ENCODE measurements at places on chromosomes 13 and 19.

DNA sequence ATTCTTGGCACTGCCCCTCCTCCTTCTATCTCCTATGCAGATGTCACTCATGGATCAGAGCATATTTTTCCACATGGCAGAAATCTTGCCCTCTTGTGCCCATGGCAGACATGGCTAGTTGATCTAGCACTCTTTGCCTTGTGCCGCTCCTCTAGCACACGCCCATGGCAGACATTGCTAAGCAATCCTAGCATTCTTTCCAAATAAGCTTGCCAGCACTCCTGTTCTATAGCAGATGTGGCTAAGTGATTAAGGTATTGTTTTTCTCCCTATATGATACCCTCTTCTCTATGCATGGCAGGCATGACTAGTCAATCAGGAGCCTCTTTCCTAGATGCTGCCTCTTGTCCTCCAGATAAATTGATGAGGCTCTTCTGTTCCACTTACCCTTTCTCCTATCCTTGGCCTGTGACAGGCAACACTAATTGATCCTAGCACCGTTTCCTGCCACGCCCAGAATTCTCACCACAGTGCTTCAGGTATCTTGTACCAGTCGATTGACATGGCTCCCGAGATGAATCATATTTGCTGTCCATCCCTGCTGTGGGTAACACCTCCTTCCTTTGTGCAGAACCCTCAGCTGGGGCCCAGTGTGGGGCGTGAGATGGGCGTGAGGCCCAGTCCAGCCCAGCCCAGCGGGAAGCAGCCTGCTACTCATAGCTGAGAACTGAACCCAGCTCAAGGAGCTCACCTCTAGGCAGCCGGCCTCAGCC lies 26.9 kb downstream of the TMED1 start:
- no peak for DNase-seq

DNA sequence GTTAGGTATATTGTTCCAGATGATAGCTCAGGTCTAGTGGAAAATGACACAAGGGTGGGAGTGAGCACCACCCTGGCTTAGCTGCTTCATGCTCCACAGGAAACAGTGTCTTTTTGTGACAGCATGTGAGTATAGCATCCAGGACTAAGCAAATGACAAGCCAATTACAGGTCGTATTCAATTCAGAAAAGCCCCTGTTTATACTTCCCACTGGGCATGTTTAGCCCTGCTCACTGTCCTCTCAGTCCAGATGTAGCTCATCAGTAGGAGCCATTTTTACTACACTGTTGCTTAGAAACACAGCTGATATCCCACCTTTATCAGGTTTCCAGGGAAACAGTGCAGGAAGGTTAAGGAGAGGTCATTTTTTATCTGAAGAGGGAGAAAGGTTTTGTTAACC lies 8.0 kb downstream of the ABHD13 start:
- DNase-seq: no peak

DNA sequence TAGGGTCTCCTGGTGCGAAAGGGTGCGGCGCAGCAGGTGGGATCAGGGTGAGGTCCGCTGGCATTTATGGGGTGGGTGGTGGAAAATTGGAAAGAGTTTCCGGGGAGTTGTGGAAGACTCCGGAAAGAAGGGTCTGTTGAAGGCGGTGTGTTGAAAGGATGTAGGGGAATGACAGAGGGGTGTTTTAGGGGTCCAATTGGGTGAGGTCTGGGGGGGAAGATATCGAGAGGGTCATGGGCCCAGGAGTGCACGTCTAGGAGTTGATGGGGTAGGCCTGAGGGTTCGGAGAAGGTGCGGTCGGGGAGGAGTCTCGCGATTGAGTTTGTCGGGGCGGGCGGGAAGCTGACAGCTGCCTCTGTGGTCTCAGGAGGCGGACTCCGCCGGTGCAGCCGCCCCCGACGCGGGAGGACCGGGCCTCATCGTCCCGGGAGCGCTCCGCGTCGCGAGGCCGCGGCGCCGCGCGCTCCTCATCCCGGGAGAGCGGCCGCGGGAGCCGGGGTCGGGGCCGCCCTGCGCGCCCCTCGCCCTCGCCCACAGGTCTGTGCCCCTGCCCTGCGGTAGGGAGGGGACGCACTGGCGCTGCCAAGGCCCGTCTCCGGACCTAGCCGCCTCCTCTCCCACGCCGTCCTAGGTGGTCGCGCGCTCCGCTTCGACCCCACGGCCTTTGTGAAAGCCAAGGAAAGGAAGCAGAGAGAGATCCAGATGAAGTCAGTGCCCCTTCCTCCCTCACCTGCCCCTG lies 7.0 kb downstream of the PGLYRP1 start:
- peak; percentile 12 for DNase-seq

DNA sequence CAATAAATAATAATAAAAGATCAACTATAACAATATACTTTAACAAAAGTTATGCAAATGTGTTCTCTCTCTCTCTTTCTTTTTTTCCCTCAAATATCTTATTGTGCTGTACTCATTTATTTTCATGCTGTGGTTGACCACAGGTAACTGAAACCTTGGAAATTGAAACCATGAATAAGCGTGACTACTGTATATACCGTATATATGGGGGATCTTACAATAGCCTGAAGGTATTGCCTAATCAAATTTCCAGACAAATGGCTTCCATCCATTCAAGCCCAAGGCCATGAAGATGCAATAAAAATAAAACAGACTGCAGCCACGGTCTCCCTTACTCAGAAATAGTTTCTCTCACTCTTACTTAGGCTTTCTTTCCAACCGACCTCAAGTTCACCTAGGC lies 98.3 kb downstream of the SLITRK6 start:
- no peak for DNase-seq

DNA sequence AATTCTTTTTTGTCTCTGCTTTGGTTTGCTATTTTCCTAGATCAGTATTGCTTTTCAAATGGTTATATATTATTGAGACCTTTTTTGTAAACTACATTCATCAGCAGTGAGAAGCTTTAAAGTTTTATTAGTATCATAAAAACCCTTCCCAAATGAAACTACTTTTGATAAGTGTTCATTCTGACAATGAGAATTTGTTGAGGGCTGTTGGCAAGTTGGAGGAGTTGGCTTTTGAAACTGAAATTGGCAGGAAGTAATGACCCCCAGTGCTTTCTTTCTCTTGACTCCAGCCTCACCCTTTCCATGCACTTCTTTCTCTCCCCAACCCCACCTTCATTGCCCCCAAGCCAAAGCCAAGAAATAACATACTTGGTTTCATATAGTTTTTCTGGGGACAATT lies 113.8 kb downstream of the ZIC5 start:
- no peak for DNase-seq

DNA sequence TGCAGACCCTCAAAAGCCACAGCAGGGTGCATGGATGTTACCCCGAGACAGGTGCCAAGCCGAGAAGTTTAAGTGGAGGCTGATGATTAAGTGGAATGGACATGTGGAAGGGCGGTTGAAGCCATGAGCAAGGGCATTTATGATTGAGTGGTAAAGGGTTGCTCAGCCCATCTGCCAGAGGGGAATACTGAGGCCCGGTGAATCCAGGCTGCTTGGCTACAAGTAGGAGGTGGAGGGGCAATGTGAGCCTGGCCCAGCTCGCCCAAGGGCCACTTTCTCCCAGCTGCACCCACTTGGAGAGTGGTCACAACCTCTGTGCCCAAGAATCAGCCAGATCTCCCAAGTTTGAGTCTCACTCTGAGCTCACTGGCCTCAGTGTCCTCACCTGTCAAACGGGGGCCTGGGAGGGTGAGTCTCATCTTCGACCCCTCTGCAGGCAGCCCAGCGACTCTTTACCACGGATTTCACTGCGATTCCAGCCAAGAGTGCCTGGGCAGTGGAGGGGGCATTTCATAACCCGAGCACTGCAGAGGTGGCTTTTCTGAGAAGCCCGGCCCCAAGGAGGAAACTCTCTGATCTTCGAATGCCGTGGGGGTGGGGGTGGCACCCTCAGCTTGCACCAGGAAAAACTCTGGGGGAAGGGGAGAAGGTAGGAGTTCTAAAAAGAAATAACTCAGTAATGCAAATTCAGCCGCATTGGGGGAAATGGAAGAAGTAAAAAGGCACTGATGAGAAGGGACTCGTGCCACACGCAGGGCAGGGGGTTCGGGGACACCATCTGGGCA lies 62.9 kb upstream of the KLF2 start:
- DNase-seq: no peak

DNA sequence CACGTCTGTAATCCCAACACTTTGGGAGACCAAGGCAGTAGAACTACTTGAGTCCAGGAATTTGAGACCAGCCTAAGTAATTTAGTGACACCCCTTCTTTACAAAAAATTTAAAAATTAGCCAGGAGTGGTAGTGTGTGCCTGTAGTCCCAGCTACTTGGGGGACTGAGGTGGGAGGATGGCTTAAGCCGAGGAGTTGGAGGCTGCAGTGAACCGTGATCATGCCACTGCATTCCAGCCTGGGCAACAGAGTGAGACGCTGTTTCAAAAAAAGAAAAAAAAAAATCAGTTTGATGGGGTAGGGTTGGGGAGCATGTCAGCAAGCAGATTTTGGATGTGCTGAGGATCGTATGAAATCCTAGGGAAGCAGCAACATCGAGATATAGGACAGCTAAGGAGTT lies 4.2 kb downstream of the CEACAM19 start:
- DNase-seq: no peak

DNA sequence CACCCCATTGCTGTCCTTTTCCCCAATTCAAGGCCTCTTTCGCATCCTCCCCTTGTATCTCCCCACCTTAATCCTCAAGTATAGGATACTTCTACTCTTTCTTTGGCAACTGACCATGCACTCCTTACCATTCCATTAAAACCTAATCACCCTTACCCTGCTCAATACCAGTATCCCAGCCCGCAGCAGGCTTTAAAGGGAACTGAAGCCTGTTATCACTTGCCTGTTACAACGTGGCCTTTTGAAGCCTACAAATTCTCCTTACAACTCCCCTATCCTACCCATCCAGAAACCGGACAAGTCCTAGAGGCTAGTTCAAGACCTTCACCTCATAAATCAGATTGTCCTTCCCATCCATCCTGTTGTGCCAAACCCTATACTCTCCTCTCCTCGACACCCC lies 16.2 kb upstream of the OR10H1 start:
- DNase-seq: no peak

GRCh38 chr13:110403721-110404120 lies 96.6 kb downstream of the COL4A2 start:
- no peak for DNase-seq

DNA sequence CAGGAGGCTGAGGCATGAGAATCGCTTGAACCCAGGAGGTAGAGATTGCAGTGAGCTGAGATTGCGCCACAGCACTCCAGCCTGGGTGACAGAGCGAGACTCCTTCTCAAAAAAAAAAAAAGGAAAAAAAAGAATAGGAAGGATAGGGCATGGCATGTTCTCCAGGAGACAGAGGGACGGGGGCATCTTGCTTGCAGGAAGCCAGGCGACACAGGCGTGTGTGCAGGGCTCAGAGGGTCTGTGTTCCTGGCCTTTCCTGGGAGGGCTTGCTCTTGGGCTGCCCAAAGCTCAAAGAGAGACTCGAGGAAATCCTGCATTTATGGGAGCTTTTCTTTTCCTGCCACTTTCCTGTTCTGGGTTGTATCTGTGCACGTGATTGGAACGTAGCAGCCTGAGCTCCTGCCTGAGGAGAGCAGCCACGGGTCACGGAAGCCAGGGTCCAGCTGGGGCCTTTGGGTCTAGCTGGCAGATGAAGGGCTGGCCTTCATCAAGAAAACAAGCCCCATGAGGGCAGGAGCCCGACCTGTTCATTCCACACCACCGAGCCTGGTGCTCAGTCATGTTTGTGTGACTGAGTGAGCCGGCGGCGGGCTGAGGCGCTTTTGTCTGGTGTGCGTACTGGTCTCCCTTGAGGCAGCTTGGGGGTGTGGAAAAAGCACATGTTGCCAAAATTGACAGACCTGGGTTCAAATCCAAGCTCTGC lies 44.5 kb downstream of the CAPN12 start:
- no peak for DNase-seq

DNA sequence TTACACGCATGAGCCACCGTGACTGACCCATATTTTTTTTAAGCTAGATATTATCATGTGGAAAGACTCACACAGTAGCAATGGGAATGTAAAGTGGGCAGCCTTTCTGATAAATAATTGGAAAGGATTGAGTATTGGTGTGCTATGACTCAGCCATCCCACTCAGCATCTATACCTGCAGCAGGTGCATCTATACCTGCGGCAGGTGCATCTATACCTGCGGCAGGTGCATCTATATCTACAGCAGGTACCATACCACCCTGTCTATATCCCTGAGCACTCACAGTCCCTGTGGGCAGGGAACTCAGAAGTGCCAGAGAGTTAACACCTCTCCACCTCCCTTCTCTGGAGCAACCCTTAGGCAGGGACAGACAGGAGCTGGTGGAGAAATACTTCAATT lies 5.2 kb upstream of the LRRC8E start:
- no peak for DNase-seq

- DNase-seq: peak; percentile 20
Measured at GRCh38 chr19:2302319-2303210, 5.4 kb downstream of the LINGO3 start.

DNA sequence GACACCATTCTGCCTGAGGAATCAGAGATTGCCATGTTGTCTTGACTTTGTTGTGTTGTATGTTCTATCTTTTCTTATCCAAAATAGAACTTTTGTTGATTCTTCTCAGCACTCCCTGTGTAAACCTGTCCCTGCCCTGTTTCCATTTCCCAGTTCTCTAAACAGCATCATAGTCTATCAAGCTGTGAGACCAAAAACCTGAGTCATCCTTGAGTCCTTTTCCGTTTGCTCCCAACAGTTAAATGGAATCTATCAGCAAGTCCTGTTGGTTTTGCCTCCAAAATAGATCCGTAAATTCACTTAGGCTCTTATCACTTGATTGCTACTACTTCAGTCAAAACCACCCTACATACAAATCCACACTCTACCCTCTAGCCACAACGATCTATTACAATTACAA lies 667.1 kb downstream of the PCDH9 start:
- DNase-seq: no peak

- DNase-seq: no peak
Measured at GRCh38 chr19:15452111-15453047, 2.6 kb upstream of the WIZ start.

GRCh38 chr13:28055357-28055756 lies 45.0 kb downstream of the FLT3 start:
- DNase-seq: no peak

GRCh38 chr13:86579662-86580061 lies 780.4 kb upstream of the SLITRK6 start:
- DNase-seq: no peak

- DNase-seq: no peak
Measured at GRCh38 chr19:31073485-31074198, 275.6 kb downstream of the TSHZ3 start.

- no peak for DNase-seq
Measured at GRCh38 chr19:54949412-54949811, 2.1 kb upstream of the NLRP7 start.
